ENCODE measurements at places on chromosomes 5 and 9.
A peak's percentile ranks its signal among the peaks of the same experiment; 100 is the strongest.

GRCh38 chr5:23591250-23591649, 83.8 kb downstream of the PRDM9 start:
- no peak for DNase-seq

DNA sequence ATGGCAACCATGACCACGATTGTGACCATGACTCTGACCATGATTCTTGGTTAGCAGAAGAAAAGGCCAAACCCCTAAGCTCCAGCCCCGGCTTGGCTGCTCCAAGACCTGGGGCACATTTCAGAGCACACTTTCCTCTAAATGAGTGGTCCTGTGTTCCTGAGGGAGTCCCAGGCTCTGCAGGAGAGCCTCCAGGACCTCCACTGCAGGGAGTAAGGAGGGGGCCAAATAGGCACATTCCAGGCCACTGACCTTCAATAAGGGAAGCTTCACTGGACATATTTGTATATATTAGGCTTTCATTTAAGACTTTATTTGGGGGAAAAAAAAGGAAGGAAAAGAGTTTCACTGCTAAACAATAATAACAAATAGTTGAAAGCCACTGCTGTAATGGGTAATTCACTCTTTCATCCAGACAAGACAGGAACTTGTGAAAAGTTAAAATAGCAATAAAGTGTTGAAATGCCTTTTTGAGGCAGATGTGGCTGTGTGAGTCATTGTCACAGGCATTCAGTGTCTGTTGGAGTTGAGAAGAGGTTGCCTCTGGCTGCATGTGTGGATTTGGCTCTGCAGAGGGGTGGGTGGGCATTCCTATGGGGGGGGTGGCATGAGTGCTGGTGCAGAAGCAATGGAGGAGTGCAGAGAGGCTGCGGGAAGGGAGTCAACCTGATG, 63.9 kb upstream of the TGFBR1 start:
- no peak for DNase-seq

DNA sequence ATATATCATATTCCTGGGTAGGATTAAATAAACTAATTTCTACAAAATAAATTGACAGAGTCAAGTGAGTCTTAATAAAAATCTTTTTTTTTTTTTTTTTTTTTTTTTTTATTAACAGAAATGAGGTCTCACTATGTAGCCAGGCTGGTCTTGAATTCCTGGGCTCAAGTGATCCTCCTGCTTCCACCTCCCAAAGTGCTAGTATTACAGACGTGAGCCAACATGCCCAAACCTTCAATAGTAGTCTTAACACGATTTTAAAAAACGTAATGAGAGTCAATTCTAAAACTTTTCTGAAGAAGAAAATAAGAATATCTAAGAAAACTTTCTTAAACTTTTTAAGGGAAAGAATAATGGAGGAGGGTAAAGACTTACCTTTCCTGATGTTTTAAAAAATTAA, 84.2 kb downstream of the YIPF5 start:
- DNase-seq, result no peak

GRCh38 chr9:127283917-127284497, 19.4 kb downstream of the GARNL3 start:
- no peak for DNase-seq

- DNase-seq, result peak; percentile 7
Observed at GRCh38 chr9:129944506-129945116, 98.4 kb downstream of the FNBP1 start.

- DNase-seq, result no peak
Observed at GRCh38 chr9:16526380-16526779, 344.1 kb downstream of the BNC2 start.

DNA sequence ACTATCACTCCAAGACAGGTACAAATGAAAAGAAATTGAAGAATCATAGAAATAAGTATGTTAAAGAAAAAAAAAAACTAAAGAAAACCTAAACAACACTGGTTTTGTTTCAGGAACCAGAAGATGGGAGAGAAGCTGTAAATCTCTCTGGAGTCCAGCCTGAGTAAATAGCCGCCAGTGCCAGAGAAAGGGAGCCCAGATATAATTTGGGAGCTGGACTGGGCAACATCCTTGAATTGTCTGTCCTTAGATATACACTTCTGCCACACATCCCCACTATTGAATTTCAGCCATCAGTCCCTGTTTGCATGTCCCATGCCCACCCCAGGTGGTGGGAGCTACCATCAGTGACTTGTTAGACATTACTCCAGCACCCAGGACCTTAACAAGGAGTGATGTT, 979.6 kb downstream of the DTWD2 start:
- no peak for DNase-seq

DNA sequence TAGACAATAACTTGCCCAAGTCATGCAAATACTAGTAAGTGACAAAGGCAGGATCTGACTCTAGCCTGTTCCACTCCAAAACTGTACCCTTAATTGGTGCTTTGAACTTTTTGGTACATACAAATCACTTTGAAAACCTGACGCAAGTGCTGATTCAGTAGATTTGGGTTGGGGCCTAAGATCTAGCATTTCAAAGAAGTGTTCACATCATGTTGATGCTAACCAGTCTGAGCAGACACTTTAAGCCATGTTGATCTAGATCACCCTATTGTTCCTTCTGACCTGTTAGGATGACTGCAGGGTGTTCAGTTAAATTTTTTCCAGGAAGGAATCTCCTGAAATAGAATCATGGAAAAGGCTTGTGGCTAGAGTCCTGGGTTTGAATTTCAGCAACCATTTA, 57.7 kb upstream of the CPEB4 start:
- no peak for DNase-seq

DNA sequence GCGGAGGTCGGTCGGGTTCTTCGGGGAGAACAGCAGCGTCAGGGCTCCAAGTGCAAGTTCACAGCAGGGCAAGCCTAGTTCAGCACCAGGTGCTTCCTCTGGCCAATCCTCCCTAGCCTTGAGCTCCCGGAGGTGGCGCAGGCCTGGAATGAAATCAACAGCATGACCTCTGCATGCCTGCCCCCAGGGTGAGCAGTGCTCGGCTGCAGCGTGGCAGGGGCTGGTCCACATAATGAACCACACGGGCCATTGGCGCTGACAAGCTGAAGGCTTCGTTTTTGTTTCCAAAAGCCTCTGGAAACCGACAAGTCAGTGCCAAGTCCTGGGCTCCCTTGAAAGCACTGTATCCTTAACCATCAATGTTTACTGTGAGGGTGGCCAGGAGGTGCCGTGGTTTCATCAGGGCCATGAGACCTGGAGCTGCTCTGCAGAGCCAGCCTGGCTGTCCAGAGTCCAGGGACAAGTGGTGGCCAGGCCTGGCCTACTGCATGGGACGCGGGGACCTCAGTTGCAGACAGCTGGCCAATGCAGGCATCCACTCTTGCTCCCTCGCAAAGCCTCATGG, 2.1 kb upstream of the INPP5E start:
- no peak for DNase-seq

- DNase-seq, result no peak
Observed at GRCh38 chr5:1463326-1464095, 18.3 kb upstream of the SLC6A3 start.

- no peak for DNase-seq
Observed at GRCh38 chr9:98563988-98564387, 144.7 kb downstream of the GABBR2 start.

- DNase-seq, result no peak
Observed at GRCh38 chr5:137619191-137619870, 116.6 kb downstream of the KLHL3 start.

DNA sequence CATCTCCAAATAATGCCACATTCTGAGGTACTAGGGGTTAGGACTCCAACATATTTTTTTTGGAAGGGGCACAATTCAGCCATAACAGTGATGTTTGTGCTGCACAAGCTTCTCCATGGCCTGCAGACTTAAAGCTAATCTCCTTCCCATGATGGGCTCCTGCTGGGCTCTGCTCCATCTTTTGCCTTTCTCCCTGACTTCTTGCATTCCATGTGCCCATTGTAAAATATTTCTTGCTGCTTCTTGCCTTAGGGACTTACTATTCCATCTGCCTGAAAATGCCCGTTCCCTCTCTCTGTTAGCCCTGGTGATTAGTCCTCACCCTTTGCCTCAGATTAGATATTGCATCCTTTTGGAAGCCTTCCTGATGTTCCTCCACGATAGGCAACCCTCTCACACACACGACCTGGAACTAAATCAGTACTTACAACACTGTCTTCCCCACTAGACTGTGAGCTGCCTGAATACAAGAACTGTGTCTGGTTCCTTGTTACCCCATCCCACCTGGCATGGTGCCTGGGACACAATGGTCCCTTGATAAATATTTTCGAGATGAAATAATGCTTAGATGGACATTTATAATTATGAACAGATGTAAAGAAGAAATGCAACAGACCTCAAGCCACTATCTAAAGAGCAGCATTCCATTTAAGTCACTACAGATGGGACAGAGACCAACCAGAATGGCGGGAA, 33.5 kb downstream of the OR1J1 start:
- no peak for DNase-seq

- DNase-seq, result no peak
Observed at GRCh38 chr5:79186021-79186420, 49.9 kb upstream of the JMY start.

DNA sequence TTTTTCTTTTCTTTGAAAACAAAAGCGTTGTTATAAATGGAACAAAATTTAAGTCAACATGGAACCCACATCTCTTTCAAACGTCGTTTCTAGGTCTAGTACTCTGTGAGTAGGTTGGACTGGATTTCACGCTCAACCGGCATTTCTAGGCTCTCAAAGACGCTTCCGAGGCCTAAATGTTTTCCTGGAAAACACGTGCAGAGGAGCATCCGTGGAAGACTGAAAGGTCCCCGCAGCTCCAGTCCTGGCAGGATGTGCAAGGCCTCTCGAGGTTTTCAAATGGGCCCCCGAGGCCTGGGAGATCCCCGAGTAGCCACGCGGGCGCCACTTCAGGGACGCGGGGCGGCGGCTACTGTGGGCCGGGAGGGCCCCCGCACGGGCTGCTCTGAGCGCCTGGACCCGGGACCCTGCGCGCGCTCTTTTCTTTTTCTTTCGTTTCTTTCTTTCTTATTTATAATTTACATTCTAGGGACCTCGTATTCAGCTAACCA, 4.2 kb upstream of the IRX2 start:
- no peak for DNase-seq

DNA sequence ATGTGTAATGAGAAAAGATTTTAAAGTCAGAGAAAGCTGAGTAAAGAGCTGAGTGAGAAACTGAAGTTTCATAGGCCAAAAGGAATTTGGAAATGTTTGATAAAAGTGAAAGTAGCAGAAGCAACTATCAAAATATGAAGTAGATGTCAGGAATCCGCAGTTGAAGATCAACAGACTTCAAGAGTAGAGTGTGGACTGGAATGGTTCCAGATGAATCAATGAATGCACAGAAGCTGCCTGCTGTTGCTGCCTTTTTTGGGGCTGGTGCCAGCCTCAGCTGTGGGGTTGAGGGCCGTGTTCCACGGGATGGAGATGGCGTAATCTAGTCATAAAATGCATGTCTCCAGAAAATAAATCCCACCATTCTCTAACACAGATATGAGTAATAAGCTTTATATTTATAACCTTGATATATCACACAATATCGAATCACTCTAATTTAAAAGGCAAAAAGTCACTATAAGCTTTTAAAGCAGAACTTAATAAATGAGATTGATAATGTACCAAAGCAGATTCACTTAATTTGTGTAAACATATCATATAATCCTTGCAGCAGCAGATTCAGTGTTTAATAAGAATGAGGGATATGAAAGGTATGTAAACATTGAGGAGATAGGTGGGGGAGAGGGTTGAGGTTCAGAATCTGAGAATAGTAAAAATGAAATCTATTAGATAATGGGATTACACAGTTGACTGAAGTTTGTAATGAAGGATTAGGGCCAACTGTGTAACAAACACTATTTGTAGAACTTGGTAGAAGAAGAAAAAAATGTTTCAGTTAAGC, 652.3 kb upstream of the FTMT start:
- DNase-seq, result no peak

- DNase-seq, result no peak
Observed at GRCh38 chr5:82661933-82662332, 383.8 kb upstream of the RPS23 start.

DNA sequence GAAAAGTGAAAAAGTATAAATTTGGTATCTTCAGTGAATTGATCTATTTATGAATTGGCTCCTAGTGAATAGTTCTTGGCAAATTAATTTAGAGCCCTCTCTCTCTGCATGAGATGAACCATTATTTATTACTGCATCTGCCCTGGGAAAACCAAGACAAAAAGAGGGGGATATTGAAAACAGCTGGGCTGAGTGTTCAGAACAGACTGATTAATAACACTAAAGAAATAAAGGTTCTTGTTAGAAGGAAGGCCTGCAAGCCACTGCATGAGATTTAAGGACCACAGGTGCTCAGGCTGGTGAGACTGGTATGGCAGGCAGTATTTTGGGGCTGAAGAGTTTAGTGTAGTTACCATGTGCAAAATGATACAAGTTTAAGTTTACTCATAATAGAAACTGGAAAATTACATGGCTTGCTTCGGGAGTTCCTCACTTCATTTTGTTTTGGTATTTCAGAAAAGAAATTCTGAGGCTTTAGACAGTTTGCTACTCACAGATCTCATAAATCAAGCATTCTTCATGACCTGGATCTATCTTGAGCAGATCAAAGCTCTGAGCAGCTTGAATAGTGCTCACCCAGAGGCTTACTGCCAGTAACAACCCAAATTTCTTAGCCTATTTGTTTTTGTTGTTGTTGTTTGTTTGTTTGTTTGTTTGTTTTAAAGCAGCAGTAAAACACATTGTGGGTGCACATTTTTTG, 56.1 kb downstream of the KIAA1958 start:
- no peak for DNase-seq

- DNase-seq, result no peak
Observed at GRCh38 chr5:99807346-99807745, 727.8 kb upstream of the FAM174A start.

GRCh38 chr9:137745541-137745991, 126.8 kb downstream of the EHMT1 start:
- no peak for DNase-seq

GRCh38 chr5:32092938-32093812, 80.9 kb downstream of the GOLPH3 start:
- peak; percentile 13 for DNase-seq

DNA sequence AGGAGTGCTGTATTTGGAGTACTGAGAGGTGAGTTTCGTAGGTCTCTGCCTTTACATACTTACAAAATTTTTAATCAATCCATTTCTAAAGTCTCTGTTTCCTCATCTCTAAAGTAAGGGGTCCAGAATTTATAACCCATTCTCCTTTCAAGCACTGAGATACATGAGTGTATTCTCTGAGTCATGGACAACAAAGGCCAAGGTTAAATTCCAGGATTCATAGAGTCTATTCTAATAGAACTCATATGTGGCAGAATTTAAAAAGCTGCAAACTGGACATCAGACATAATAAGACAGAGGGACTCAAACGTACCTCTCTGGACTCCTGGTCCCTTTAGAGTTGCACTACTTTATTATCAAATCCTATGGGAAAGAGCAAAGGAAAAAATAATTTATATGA, 112.5 kb upstream of the SLIT3 start:
- no peak for DNase-seq

- no peak for DNase-seq
Observed at GRCh38 chr5:133328800-133329199, 277.0 kb downstream of the HSPA4 start.

DNA sequence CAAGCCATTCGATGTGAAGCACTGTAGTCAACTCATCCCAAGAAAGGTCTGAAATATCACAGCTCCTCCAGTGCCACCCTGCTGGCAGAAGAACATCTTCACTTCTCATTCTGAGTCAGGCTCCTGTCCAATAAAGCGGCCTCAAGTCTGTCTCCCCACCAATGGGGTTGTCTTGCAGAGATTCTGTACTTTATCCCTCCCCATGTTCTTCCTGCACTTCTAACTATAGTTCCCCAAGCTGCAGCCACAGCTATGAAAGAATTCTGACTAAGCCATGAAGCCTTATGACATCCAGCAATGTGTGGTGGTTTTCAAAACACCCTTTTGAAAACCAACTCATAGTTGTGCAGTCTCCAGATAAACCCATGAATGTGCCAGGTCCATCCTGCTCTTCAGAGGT, 6.8 kb downstream of the MACROH2A1 start:
- no peak for DNase-seq

Data from stimulated activated CD4-positive, alpha-beta T cell treated with anti-CD3 and anti-CD28 coated beads, Interleukin-1b, Interleukin-23, amount 100 ng/mL, for 1 hour (primary cell).